NCI-H2029 treated with DMSO at 0.1 percent for 48 hours (cell line): ENCODE measurements at places on chromosomes 2 and 18.

DNA sequence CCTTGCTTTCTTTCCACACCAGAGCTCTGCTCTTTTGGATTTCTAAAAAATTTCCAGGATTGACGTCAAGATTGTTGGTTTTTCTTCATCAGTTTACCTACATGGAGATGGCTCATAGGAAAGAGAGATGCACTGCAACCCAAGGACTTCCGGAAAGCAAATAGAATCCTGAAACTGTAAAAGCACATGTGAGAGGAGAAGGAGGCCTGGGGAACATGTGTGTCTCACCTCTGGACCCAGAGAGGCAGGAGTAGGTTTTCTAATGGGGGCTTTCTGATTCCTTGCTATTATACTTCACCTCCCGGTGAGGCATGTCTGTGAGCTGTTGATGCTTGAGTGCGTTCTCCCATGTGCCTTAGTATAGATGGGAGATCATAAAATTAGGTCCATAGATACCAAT is 362.8 kb downstream of the DCDC2C start:
- no peak for DNase-seq

- no peak for DNase-seq
These were observed 165.3 kb downstream of the LCLAT1 start for GRCh38 chr2:30612371-30612770.

DNA sequence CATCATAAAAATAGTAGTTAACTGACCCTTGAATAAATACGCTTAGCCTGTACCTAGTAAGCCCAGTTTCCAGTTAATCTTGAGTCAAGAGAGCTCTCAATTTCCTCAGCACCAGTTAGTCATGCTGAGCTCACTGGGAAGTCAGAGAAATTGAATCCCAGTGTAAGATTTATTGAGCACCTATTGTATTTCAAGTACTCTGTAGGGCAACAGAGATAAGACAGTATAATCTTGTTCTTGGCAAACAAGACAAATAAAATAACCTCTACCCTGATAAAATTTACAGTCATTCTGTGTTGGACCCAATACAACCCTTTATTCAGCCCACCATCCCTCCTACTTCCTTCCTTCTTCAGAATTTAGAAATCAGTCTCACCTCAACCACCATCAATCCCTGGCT is 71.9 kb upstream of the NRP2 start:
- DNase-seq = no peak

- DNase-seq = no peak
These were observed 903 bp downstream of the KCNG3 start for GRCh38 chr2:42492691-42493467.

DNA sequence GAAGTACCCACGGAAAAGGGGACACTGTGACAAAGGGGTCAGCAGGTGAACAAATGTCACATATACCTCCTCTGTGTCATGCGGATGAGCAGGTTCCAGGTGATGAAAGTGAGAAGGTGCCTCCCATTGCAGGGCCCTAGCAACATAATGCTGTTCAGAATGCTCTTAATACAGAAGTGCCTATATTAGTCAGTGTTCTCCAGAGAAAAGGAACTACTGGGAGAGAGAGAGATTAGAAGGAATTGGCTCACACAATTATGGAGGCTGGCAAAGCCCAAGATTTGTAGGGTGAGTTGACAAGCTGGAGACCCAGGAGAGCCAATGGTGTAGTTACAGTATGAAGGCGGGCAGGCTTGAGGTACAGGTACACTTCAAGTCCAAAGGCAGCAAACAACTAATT is 98.1 kb upstream of the CDC42EP3 start:
- DNase-seq = no peak

DNA sequence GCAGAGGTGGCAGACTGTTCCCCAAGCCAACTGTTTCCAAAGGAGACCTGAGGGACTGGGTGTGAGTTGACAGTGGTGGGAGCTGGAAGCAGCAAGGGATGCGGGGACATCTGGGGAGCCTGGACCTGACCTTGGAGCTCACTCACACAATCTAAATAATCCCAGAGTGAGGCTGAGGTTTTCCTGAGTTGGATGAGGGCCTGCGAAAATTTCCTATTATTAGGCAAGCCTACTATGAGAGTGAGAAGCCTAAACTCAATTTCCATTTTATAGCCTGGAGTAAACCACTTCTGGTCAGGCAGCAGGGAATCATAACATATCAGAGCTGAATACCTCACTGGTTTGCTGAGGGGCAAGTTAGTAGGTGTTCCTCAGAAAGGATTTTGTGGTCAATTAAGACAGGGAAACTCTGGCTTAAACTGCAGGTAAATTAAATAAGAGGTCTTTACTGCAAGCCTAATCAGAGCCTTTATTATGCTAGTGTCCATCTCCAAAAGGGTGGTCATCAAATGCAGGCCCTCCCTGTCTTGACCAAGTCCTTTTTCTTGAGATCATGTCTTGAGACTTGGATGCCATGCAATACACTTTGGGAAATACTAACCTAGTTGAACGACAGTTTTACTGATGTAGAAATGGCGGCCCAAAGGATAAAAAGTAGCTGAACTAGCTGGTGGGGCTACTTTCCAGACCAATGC is 1.7 kb upstream of the COX5B start:
- DNase-seq = no peak
